ENCODE measurements at places on chromosomes 2 and 18. TPM values are rescaled to one million over a fixed set of nuclear protein-coding genes. Genes with fewer than 3 reads are reported as not detected.

DNA sequence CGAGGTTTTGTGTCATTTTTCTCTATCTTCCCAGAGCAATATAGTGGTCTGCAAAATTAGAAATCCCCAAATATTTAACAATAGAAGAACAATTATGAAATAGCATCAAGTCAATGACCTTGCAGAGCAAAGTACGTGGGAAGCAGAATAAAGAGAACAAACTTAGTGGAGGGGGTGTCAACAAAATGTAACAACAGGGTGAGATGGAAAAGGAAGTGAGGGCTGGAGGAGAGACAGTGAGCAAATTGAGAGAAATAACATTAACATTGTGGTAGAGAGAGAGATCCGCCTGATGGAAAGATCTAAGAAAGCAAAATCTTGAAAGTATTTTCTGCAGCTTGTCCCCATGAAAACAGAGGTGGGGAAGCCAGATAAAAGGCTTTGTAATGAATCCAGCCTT is 23.4 kb downstream of the ARHGAP15 start:
- H3K36me3 ChIP-seq, result no peaks in the 10 kb centered on the region
- no peak overlapping the region for H3K27ac ChIP-seq
- H3K4me1 ChIP-seq, result peaks cover 7% of the 10 kb centered on the region
- DNase-seq, result no peak

DNA sequence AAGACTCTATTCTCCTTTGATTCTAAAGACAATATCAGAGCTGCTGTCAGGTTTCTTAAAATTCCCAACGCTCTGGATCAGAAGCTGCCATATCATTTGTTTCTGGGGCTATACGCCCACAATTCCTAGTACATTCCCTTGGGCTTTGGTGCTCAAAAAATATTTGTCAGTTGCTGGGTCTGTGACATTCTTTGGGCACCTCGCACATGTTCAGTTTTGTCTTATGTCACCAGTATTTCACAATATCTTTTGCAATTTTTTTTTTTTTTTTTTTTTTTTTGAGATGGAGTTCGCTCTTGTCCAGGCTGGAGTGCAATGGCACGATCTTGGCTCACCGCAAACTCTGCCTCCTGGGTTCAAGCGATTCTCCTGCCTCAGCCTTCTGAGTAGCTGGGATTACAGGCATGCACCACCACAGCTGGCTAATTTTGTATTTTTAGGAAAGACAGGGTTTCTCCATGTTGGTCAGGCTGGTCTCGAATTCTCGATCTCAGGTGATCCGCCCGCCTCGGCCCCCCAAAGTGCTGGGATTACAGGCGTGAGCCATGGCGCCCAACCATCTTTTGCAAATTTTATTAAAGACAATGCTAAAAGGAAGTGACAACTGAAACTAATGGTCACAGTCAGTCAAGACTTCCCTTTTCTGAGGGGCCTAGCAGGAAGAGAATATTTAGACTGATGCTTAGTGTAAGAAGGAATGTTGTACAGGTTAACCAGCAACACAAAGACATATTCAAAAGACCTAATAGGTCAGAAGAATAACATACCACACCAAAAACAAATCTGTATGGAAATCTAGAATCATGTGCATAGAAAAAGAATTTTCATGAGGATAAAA is 6.8 kb downstream of the ZNF397 start:
- H3K27me3 ChIP-seq, result no peaks in the 10 kb centered on the region
- peaks cover 74% of the 10 kb centered on the region for H3K36me3 ChIP-seq
- no peak overlapping the region for H3K4me3 ChIP-seq
- DNase-seq, result no peak
- no peak overlapping the region for H3K27ac ChIP-seq

DNA sequence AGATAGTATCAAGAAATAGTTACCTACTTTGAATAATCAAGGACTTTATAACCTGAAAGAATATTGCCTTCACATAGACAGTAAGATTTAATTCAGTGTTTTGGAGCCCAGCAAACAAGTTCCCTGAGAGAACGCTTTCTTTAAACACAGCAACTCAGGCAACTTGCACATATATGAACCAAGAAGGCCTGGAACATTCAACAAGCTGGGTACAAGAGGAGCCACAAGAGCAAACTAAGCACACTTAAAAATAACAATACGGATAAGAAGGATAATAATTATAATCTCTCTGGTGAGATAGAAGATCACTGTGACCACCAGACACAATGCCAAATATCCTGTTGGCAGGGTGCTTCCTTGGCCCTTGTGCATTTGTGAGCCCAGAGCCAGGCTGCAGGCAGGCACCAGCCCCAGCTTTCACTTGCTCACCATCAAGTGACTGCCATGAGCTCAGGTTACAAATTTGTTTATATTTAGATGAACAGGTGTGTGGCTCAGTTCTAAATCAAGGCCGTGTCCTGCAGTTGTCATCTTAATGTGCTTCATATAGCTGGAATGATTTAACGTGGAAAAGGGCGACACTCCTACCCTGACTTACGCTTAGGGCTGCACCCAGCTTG is 446.6 kb downstream of the IRS1 start:
- DNase-seq, result no peak
- no peak overlapping the region for H3K4me3 ChIP-seq
- H3K27ac ChIP-seq, result no peak overlapping the region
- H3K27me3 ChIP-seq, result no peaks in the 10 kb centered on the region
- H3K4me1 ChIP-seq, result no peaks in the 10 kb centered on the region

Gene EPHA4
- 2.0 TPM for total RNA-seq

Gene SFXN5
- total RNA-seq, result 8.0 TPM

GRCh38 chr18:51686590-51686989 is 489.1 kb upstream of the MEX3C start:
- no peak overlapping the region for H3K4me3 ChIP-seq
- H3K36me3 ChIP-seq, result no peaks in the 10 kb centered on the region
- H3K27ac ChIP-seq, result no peak overlapping the region
- peaks cover 71% of the 10 kb centered on the region for H3K27me3 ChIP-seq
- DNase-seq, result no peak
- H3K4me1 ChIP-seq, result no peaks in the 10 kb centered on the region

- no peaks in the 10 kb centered on the region for H3K36me3 ChIP-seq
- H3K27ac ChIP-seq, result no peak overlapping the region
- H3K27me3 ChIP-seq, result no peaks in the 10 kb centered on the region
- no peak for DNase-seq
These were observed 480.0 kb upstream of the HS6ST1 start for GRCh38 chr2:128798502-128799283.

DNA sequence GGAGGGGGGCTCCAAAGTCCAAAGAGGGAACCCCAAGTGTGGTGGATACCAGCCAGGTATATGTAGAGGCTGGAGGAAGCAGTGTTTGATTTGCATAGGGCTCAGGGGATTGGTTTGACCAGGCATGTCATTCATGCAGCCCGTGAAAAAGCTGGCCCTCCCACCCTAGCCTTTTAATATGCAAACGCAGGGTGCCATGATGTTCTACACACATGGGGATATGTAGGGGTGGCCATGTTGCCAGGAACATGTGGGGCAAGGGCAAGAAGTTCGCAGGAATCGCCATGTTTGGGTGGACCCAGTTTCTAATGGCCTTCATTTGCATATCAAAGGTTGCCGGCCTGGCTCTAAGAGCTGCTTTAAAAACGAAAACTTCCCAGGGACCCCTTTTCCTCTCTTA is 33.6 kb downstream of the B3GNT7 start:
- DNase-seq, result no peak
- no peaks in the 10 kb centered on the region for H3K4me1 ChIP-seq
- H3K4me3 ChIP-seq, result no peak overlapping the region
- no peaks in the 10 kb centered on the region for H3K36me3 ChIP-seq
- no peak overlapping the region for H3K27ac ChIP-seq
- no peaks in the 10 kb centered on the region for H3K27me3 ChIP-seq

- peaks cover 5% of the 10 kb centered on the region for H3K4me1 ChIP-seq
- H3K27me3 ChIP-seq, result no peaks in the 10 kb centered on the region
- DNase-seq, result peak; percentile 6
- H3K27ac ChIP-seq, result no peak overlapping the region
- no peaks in the 10 kb centered on the region for H3K36me3 ChIP-seq
These were observed 1057.2 kb upstream of the TMEFF2 start for GRCh38 chr2:193251909-193252308.

DNA sequence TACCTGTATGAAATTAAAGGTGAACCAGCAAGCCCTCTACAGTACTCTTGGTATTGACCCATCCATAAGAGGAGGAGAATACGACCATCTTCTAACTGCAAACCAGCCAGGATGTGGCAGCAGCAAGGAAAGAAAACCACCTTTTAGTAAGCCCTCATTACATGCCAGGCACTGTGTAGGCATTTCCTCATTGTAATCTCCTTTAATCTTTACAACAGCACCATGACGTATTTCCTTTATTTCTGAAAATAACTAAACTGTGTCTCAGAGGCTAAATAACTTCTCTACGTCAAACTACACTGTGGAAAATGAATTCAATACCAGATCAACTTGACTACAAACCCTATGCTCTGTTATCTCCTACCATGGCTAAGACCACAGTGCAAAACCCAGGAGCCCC is 18.2 kb downstream of the WDR35 start:
- H3K27ac ChIP-seq, result no peak overlapping the region
- no peaks in the 10 kb centered on the region for H3K4me1 ChIP-seq
- no peak for DNase-seq

GRCh38 chr18:8974279-8974678 is 128.2 kb upstream of the NDUFV2 start:
- H3K27ac ChIP-seq, result no peak overlapping the region
- H3K4me1 ChIP-seq, result no peaks in the 10 kb centered on the region
- no peaks in the 10 kb centered on the region for H3K36me3 ChIP-seq
- no peaks in the 10 kb centered on the region for H3K27me3 ChIP-seq

DNA sequence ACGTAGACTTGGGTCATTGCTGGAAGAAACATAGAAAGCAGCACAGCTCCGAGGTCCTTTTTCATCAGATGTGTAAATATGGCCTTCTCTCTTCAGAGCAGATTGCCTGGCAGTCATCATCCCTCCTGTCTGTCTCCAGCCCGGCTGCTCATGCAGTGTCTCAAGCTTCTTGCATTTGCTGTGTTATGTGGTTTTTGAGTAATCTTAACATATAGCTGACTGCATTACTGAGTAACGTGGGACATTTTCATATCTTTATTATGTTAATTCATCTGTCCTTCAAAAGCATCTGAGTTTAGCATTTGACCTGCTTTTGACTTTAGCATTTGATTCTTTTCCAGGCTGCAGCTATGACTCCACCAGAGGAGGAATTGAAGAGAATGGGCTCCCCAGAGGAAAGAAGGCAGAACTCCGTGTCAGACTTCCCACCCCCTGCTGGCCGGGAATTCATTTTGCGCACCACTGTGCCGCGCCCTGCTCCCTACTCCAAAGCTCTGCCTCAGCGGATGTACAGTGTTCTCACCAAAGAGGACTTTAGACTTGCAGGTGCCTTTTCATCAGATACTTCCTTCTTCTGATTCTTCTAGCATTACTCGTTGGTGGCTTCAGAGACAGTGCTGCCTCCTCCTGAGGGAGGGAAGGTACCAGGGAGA is 116.2 kb downstream of the RAB3GAP1 start:
- H3K4me3 ChIP-seq, result no peak overlapping the region
- no peak overlapping the region for H3K27ac ChIP-seq
- DNase-seq, result no peak
- peaks cover 82% of the 10 kb centered on the region for H3K36me3 ChIP-seq
- no peaks in the 10 kb centered on the region for H3K27me3 ChIP-seq

Gene GCKR
- total RNA-seq, result not detected

GRCh38 chr2:10306901-10307463 is 4.3 kb downstream of the HPCAL1 start:
- H3K27me3 ChIP-seq, result no peaks in the 10 kb centered on the region
- no peak overlapping the region for H3K4me3 ChIP-seq
- peaks cover 5% of the 10 kb centered on the region for H3K36me3 ChIP-seq
- H3K4me1 ChIP-seq, result peaks cover 35% of the 10 kb centered on the region
- H3K27ac ChIP-seq, result no peak overlapping the region

GRCh38 chr2:67463810-67464209 is 66.7 kb downstream of the ETAA1 start:
- H3K4me3 ChIP-seq, result peak overlapping the region; percentile 28
- H3K4me1 ChIP-seq, result peaks cover 37% of the 10 kb centered on the region
- DNase-seq, result peak; percentile 97
- H3K36me3 ChIP-seq, result no peaks in the 10 kb centered on the region
- peak overlapping the region; percentile 92 for H3K27ac ChIP-seq

Gene SERTAD2
- total RNA-seq, result 21.6 TPM

- no peaks in the 10 kb centered on the region for H3K4me1 ChIP-seq
- H3K4me3 ChIP-seq, result no peak overlapping the region
- no peak for DNase-seq
- peaks cover 83% of the 10 kb centered on the region for H3K27me3 ChIP-seq
- no peaks in the 10 kb centered on the region for H3K36me3 ChIP-seq
- H3K27ac ChIP-seq, result no peak overlapping the region
These were observed 502.4 kb downstream of the TMEM182 start for GRCh38 chr2:103264058-103264768.

DNA sequence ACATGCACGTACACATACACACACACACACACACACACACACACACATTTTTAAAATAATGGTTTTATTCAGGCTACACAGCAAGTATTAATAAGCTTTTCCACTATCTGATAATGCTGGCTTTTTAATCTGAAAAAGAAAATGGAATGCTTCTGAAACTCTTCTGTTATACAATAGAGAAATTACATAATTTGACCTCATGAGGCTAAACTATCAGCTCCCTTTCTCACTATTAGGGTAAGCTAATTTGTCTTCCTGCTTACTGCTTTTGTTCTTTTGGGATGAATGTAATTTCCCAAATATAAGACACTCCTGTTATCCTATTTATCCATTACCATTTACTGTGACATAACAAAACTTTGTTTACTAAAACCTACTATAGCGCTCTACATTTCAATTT is 41.8 kb downstream of the MAP4K3 start:
- no peaks in the 10 kb centered on the region for H3K36me3 ChIP-seq
- H3K4me1 ChIP-seq, result peaks cover 31% of the 10 kb centered on the region
- no peak overlapping the region for H3K4me3 ChIP-seq

Gene AQP12A
- not detected for total RNA-seq

GRCh38 chr2:179612591-179613298 is 248.7 kb downstream of the ZNF385B start:
- no peak for DNase-seq
- peak overlapping the region; percentile 71 for H3K27ac ChIP-seq
- H3K4me3 ChIP-seq, result no peak overlapping the region
- H3K27me3 ChIP-seq, result no peaks in the 10 kb centered on the region

DNA sequence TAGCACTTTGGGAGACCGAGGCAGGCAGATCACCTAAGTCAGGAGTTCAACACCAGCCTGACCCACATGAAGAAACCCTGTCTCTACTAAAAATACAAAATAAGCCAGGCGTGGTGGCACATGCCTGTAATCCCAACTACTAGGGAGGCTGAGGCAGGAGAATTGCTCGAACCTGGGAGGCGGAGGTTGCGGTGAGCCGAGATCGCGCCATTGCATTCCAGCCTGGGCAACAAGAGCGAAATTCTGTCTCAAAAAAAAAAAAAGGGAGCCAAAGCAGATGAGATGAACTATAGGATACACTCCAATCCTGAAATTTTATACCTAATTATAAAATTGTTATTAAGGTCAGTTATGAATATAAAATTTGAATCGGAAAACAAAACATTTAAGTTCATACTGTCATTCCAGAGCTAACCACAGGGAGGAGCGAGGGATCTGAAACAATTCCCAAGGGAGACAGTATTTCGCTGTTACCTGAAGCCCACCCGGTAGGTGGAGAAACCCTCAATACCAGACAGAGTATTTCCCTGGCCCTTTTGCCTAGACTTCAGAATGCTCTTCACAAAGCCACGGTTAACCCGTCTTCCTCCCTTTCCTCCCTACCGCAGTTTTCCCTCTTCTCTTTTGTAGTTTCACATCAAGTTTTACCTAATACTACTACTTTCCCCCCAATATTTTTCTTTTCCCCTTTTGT is 1.4 kb downstream of the PPM1G start:
- peak overlapping the region; percentile 77 for H3K4me3 ChIP-seq
- peaks cover 15% of the 10 kb centered on the region for H3K4me1 ChIP-seq
- peaks cover 21% of the 10 kb centered on the region for H3K36me3 ChIP-seq
- peak overlapping the region; percentile 1 for H3K27ac ChIP-seq
- peak; percentile 65 for DNase-seq

Gene GPAT2
- total RNA-seq, result not detected

GRCh38 chr18:23541349-23542093 is 38.2 kb downstream of the RMC1 start:
- H3K4me1 ChIP-seq, result no peaks in the 10 kb centered on the region
- no peaks in the 10 kb centered on the region for H3K27me3 ChIP-seq
- H3K4me3 ChIP-seq, result no peak overlapping the region
- peaks cover 84% of the 10 kb centered on the region for H3K36me3 ChIP-seq
